ENCODE measurements at places on chromosomes 7 and 10.

DNA sequence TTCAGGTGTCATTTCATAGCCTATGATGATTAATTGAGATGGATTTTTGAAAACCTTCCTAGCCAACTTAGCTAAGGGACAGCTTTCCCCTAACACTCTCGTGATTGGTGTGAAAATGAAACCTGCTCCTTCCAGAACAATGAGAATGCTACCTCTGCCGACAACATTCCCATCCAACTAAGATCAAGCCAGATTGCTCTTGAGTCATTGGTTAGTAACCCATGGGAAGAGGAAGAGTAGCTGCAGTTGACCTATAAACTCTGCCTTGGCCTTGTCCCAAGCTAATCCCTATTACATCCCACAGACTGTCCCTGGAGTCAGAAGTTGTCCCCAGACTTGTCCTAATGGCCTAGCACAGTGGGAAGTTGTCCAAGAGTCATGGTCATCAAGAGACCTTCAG, 80.5 kb upstream of the SVIL start:
- DNase-seq = no peak

DNA sequence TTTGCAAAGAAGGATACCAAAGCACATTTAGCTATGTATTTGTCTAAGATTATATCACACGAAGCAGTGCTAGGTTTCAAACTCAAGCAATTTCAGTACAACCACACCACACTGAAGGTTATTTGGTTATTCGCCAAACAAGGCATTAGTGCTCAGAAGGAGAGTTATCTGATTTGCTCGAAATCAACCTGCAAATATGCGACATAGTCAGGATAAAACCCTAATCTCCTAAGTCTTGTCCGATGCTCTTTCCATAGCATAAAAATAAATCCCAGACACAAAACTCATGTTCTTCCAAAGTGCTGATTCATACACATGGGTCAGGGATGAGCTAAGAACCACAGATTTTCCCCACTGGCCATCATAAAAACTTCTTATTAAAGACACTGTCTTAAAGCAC, 1288.0 kb upstream of the SORCS1 start:
- no peak for DNase-seq

DNA sequence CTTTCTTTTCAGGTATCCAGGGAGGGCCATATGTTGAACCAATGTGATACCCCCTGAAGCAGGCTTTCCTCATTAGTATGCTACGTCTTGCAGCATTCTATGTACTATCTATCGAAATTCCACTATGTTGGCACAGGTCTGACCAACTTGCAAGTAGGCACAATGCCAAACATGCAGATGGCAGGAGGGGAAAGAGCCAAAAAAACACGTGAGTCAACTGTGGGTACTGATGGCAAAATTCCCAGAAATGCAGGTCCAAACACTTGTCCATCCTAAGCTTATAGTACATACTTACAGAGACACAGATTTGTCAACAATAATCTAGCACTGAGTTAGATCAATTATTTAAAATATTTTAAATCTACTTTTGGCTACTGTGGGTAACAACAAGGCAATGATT, 394.9 kb downstream of the DGKB start:
- DNase-seq = no peak

DNA sequence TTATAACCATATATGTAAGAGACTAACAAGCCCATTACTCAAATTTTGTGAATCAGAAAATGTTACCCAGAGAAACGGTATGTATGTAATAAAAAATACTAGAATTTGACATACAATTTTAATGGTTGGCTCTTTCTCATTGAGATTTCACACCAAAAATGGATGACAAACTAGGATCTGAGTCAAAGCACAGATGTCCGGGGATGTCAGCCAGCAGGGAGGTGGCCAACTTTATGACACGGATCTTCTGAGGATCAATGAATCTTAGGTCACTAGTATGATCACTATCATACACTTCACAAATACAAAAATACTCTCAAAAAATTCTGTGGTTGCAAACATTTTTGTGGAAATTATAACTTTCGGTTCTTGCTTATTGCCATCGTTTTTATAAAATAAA, 173.5 kb upstream of the NFE2L3 start:
- DNase-seq = no peak

DNA sequence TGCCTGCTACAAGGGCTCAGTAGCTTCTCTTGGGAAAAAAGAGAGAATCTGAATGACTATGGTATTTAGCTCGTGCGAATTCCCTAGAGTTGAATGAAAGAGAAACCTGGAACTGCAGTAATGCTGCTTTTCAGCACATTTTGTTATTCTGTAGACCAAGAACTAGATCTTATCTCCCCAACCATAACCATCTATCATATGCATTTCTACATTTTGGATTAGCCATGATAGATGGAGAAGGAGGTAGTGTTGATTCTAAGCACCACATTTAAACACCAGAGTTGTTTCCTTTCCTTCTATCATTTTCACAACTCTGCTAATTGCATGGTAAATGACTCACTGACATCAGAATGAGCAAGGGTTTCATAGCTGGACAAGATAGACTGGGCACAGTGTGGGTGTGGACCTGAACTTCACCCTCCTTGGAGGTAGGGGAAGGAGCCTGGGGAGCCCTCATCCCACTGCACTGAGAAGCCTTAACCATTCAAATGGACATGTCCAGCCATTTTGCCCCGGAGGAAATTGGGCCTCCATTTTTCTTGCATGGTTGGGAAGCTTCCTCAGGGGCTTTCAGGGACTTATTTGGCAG, 55.3 kb upstream of the BMPER start:
- DNase-seq = no peak

GRCh38 chr10:35684586-35684985, 42.5 kb upstream of the FZD8 start:
- no peak for DNase-seq

- DNase-seq = no peak
Measured at GRCh38 chr10:48564466-48565160, 40.3 kb downstream of the ARHGAP22 start.

DNA sequence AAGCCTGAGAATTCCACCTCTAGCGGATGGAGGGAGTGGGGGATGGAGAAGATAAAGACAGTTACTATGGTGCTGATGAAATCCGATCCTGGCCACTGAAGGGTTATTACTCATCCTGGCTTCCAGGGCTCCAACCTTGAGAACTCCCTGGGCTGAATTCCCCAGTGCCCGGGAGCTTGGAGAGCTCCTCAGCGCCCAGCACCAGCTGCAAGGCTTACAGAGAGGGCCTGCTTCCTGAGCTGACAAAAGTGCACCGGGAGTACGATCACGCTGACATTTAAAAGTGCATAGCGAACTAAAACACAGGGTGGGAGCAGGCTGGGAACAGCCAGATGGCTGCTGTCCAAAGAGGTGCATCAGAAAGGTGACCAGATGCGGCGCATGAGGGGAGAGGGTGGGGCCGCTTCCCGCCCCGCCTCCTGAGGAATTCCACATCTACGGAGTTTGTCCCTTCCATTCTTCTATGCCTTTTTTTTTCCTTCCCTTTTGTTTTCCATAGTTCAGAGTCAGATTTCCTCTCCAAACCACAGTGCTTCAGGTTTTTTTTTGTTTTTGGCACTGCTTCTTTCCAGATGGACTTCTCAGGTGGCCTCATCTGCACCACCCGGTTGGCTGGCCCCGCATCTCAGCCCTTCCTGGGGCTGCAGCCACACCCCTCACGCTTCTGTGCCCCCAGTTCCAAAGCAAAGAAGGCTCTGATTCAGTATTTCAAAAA, 62.4 kb upstream of the MKRN1 start:
- DNase-seq = no peak

Measured in activated naive CD4-positive, alpha-beta T cell treated with anti-CD3 and anti-CD28 coated beads, Interleukin-2, amount 10 ng/mL, durations not matched to agents 7 days and 5 days (primary cell).